ENCODE measurements at places on chromosomes 11 and 22.

DNA sequence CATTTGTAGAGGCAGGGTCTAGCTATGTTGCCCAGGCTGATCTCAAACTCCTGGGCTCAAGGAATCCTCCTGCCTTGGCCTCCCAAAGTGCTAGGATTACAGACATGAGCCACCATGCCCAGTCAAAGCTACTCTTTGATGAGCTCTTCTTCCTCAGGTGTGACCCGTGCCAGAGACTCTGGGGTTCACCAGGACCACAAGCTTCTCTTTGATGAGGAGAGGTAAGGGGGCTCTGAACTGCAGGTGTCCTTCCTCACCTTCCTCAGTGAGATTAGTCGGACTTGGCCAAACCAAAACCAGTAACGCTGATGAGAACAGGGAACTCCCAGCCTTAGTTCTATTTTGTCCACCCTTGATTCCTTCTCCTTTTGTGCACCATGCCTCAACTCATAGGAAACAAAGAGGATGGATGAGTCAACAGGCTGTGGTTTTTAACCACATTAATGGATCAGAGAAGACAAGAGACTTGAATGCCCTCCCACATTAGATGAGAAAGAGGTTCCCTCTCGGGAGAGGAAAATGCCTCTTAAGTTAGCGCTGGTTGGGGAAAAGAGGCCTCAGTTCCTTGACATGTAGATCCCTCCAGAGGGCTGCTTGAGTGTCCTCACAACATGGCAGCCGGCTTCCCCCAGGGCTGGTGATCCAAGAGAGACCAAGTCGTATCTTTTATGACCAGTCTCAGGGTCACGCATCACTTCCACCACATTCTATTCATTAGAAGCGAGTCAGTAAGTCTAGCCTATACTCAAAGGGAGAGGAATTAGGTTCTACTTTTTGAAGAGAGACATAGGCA lies 25.7 kb upstream of the CTR9 start:
- DNase-seq, result no peak

DNA sequence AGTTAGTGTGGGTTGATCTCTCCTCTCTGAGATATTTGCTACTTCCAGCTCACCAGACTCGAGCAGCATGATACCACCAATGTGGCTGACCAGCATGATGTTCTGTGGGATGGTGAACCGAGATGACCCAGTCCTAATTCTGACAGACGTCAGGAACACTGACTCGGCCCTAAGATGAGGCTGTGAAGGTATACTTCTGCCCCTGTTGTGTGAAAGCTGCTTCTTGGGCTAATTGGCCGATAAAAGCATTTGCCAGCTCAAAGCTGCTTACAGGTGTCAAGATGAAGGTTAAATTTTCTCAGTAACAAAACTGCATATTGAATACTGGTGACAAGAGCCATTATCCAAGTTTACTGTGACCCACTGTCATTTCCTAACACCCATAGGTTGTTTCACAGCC lies 151.4 kb downstream of the BRD1 start:
- no peak for DNase-seq

DNA sequence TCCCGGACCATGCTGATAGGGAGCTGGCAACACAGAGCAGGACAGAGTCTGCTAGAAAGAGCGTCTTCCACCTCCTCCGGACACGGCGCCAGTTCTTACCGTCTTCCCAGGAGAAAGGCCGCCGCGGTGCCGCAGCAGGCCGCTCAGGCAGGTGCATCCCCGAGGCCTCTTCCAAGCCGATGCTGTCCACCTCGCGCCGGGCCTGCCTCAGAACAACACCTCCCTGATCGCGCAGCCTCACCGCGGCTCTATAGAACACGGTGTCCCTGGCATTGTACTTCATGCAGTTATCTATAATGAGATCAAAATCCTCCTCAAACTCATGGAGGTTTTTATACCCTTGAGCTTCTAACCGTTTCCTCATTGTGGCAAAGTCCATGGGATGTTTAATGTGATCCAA lies 30.0 kb downstream of the BRD1 start:
- no peak for DNase-seq

DNA sequence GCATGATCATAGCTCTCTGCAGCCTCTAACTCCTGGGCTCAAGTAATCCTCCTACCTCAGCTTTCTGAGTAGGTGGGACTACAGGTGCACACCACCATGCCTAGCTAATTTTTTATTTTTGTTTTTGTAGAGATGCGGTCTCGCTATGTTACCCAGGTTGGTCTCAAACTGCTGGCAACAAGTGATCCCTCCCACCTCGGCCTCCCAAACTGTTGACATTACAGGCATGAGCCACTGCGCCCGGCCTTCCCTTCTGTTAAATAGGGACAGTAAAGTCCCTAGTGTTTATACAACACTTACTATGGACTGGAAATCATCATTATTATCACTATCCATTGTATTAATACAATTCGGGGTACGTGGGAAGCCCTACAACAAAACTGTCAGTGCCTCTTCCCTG lies 12.6 kb downstream of the SELENOM start:
- no peak for DNase-seq

DNA sequence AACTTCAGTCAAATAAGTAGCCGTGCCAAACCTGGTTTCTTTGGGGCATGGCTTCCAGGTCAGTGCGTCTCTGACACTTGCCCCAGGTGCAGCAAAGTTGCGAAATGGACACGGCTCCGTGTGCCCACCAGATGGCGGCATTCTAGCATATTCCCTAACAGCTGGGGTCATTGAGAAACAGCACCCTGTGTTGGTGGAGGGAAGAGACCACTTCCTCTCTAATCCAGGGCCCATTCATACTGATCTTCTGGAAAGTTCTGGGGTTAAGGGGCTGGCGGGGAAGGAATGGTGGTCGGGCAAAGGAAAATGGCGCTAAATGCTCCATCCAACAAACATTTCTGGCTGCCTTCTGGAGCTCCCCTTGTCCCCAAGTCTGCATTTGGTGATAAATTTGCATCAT lies 141.2 kb upstream of the TIMP3 start:
- DNase-seq, result peak; percentile 13

DNA sequence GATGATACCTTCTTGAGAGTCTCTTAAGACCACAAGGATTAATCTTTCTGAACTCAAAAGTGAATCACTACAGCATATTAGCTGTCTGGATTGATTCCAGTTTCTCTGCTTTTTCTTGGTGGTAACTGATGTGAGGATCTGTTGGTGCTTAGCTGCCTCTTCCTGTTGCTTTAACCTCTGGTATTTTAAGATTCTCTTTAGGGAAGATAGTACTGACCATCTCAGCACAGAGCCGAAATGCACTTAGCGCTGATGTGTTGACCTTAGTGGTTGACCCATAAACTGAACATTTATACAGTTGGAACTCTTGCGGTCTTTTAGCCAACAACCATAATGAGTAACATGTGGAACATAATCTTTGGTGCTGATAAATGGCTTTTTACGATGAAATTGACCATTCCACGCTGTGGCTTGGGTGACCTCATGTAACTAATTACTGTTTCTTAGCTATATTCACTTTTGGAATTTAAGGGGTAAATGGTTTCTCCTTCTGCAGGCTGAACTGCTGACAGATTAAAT lies 33.7 kb downstream of the APLP2 start:
- no peak for DNase-seq

DNA sequence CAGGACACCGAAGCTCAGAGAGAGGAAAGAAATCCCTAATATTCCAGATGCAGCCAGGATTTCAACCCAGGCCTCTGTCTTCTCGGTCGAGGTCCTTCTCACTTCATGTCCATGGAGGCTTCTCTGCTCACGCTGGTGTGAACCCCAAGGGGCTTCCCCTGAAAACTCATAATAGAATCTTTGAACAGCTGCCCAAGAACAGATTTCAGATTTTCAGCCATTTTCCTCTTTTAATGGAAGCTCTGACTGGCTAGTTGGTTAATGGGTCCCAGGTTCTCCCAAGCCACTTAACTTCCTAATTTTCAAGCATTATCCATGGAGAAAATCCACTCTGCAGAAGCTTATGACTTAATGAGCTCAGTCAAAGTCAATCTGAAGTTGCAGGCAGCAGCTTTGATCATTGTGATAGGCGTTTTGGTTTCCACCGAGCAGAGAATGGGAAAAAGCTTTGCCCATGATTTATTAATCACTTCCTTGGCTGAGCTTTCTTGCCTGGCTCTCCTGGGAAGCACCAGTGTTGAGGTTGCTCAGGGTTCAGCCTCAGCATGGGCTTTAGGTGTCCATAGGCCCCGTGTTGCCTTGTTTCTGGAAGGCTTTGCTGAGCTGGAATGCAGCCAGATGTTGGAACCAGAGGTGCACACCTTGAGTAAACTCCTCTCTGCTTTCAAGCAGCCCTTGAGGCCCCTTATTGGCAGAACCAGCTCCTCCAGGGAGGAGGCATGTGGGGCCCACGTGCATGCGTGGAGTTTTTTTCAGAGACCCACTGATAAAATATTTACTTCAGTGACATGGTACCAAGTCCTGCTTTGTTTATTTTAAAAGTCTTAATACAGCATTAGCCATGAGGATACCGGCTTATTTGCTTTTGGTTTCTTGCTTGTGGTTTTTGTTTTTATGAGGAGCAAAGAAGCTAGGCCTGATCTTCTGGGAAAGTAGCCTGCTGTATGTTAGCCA lies 25.5 kb downstream of the LDLRAD3 start:
- no peak for DNase-seq

DNA sequence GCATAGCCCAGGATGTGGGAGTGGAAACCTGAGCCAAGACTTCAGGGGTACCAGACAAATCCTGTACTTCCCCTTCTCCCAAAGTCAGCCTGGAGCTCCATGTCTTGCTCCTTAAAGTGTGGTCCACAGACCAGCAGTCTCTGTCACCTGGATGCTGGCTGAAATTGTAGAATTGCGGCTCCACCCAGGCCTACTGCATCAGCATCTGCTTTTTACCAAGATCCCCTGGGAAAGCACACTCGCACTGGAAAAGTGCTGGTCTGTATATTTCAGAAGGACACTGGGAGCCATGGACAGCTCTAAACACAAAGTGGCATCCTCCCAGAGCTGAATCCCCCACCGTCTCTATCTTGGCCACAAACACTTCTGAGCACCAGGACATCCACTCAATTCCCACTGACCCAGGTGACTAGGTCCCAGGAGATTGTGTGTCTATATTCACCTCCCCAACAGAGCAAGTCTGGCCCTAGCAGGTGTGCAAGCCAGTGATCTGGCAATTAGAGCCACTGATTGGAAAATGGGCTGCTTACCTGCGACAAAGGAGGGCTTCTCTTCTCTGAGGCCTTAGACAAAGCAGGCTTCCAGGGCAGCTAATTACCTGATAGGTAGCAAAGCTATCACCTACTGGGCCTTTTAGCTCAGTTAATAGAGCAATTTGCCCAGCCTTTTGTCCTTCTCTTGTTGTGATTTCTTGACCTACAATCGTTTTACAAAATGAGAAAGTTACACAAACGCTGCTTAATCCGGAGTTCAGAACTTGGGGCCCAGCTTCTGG lies 443.3 kb downstream of the MN1 start:
- no peak for DNase-seq

GRCh38 chr22:37282385-37282677 lies at the start of gene CYTH4:
TSS of gene CYTH4 (plus strand) at chr22:37282508. CDS start at chr22:37282570, 62 bp downstream.
- no peak for DNase-seq

- DNase-seq, result no peak
Observed at GRCh38 chr22:24134090-24134846, 47.0 kb upstream of the SUSD2 start.

DNA sequence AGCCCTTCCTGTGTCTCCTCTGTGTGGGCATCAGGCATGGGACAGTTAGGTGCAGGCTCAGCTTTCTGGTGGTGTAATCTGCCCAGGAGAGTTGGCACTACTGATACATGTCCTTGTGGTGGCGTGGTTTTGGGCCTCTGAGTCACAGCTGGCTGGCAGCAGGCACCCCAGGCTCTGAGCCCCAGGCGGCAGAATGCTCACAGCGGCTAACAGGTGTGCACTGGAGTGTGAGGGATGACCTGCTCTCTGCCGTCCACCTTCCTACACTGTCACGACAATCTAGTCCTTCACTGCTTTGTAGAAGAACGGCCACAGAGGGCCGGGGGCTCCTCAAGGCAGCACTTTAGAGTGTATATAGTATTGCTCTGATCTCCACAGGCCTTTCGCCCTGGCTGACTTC lies 100.3 kb upstream of the PITPNB start:
- DNase-seq, result no peak

DNA sequence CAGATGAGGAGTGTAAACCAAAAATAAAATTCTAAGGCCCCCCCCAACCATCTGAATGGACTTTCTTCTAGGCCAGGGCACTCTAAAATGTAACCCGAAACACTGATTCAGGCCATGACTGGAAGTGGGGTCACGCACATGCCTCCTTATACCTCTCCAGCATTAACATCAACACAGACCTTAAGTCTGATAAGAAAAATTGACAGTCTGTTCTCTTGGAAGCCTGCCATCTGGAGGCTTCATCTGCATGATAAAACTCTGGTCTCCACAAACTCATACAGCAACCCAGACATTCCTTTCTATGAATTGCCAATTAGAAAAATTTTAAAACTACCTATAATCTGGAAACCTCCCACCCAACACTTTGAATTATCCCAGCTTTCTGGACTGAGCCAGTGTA lies 3.9 kb upstream of the SERGEF start:
- DNase-seq, result no peak

DNA sequence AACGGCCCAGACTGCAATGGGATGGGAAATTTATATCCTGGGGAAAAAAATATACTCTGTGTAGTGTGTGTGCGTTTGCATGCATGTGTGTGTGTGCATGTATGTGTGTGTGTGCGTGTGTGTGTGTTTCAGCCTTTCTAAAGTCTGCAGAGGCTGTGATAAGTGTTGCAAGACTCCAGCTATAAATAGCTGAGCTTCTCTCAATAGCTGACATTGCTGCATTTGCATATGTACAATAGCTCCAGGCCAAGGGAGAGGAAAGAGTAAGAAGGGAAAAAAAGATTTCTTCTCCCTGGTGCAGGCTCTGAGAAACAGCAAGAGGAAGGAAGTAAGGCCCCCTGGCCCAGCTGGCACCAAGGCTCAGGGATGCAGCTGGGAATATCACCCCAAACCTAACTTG lies 483.0 kb downstream of the MN1 start:
- DNase-seq, result no peak
